ENCODE measurements at places on chromosomes 7 and 10.

DNA sequence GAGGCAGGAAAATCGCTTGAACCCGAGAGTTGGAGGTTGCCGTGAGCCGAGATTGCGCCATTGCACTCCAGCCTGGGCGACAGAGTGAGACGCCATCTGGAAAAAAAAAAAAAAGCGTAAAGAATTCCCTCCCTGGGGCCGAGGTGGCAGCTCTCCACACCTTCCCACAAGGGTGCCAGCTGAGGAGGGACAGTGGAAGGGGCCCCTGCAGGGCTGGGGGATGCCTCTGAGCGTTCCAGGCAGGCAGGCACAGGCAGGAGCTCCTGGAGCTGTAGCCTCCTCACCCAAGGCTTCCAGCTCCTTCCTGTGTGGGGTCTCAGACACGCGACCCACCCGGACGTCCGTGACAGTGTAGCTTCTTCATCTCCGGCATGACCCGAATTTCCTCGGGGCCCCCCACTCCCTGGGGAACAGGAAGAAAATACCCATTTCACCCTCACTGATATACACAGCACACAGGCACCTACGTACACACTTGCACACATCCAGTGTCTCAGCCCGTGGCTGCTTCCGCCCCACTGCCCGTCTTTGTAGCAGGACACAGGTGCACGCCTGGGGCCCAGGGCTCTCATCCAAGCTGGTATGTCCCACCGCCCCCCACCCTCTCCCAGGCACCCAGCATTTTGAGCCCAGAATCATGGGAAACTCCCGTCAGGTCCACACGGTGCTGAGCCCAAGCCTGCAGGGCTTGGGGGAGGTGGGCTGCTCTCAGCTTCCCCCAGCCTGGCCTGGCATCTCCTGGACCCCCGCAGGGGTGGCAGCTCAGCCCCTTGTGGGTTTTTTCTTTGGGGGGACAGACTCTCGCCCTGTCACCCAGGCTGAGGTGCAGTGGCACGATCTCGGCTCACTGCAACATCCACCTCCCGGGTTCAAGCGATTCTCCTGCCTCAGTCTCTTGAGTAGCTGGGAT, 25.7 kb downstream of the GRIFIN start:
- DNase-seq = no peak

GRCh38 chr7:151051108-151051507, 2.8 kb downstream of the ASIC3 start:
- no peak for DNase-seq

DNA sequence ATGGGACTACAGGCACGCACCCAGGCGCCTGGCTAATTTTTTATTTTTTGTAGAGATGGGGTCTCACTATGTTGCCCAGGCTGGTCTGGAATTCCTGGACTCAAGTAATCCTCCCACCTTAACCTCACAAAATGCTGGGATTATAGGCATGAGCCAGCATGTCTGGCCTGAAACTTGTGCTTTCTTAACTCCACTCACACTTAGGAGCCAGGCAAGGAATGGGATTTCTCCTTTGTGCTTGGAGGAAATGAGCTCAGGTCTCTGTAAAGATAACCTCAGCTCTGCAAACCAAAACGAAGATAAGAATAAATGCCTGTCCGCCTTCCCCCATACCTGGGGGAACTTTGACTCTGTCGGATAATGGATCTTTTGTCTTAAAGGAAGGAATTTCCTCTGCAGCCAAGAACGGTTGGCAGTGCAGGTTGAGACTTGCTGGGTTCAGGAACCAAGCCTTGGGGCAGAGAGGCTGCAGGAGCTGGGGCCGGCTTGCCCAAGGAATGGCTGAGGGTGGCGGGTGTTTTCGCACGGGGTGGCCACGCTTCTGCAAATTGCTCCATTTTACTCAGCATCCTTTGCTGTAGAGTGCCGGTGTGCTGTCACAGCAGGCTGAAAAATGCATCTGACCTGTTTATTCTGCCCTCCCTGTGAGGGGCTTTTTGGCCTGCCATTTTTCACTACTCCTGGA, 174.2 kb downstream of the KIAA1217 start:
- no peak for DNase-seq

GRCh38 chr10:114953047-114953446, 15.1 kb downstream of the TRUB1 start:
- no peak for DNase-seq

DNA sequence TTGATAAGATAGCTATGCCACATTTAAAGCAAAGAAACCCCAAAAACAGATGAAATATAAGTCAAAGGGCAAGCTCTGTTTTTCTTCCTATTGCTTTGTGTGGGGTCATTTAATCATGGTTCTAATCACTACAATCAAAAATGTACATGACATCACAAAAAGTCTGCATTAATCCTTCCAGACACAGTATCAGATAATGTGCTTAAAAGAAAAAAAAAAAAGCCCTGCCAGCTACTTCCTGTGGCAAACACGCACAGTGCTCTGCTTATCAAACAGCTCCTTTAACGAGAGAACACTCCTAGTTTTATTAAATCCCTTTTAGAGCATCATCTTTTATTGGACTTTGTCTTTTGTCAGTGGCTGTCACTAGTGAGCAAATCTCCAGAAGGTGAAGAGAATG, 1005.8 kb downstream of the GATA3 start:
- no peak for DNase-seq

DNA sequence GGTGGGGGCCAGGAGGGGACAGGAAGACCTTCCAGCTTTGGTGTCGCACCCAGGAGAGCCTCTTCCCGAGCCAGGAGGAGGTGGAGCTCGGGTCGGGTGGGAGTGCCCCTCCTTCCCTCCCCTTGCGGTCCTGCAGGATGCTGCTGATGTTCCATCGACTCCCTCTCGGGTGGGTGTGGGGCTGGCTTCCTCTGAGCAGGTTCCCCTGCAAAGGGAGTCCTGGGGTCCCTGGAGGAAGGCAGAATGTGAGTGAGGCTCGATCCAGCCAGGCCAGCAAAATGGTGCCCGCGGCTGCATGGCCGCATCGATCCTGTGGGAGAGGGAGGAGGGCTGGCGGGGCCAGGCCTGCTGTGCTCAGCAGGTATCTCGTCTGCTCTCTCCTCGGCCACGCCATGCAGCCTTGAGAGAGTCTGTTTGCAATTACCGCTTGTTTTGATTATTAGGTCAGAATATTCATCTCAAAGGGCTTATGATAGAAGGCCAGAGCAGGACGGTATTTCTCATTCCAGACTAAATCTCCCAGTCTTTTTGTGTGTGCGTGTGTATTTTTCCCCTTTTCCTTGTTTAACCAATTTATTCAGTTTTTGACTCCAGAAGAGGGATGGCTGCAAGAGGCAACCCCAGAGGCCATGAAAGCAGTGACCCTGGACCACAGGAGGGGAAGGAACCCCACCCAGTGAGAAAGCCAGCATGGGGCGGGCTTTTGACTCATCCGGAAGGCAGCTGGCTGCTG, 137.3 kb upstream of the ZMIZ1 start:
- DNase-seq = no peak

- DNase-seq = no peak
Observed at GRCh38 chr10:102620591-102621442, 23.5 kb upstream of the TRIM8 start.

- no peak for DNase-seq
Observed at GRCh38 chr7:99605527-99605926, 7.5 kb downstream of the TMEM225B start.

DNA sequence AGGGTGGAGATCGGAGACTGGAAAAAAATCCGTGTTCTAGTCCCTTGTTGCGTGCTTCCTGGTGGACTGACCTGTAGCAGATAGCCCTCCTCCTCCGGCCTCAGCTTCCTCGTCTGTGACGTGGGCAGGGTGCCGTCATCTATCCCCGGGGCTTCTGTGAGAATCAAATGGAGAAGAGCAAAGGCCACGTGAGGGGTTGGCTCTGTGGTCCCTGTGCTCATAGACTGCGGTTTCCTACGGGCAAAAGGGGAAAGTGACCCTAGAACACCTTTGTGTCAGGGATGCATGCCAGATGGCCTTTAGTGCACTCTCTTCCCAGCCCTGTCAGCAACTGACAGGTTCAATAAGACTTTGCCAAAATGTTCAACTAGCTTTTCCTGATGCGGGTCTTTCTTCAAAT, 33.7 kb downstream of the GRK5 start:
- DNase-seq = no peak

DNA sequence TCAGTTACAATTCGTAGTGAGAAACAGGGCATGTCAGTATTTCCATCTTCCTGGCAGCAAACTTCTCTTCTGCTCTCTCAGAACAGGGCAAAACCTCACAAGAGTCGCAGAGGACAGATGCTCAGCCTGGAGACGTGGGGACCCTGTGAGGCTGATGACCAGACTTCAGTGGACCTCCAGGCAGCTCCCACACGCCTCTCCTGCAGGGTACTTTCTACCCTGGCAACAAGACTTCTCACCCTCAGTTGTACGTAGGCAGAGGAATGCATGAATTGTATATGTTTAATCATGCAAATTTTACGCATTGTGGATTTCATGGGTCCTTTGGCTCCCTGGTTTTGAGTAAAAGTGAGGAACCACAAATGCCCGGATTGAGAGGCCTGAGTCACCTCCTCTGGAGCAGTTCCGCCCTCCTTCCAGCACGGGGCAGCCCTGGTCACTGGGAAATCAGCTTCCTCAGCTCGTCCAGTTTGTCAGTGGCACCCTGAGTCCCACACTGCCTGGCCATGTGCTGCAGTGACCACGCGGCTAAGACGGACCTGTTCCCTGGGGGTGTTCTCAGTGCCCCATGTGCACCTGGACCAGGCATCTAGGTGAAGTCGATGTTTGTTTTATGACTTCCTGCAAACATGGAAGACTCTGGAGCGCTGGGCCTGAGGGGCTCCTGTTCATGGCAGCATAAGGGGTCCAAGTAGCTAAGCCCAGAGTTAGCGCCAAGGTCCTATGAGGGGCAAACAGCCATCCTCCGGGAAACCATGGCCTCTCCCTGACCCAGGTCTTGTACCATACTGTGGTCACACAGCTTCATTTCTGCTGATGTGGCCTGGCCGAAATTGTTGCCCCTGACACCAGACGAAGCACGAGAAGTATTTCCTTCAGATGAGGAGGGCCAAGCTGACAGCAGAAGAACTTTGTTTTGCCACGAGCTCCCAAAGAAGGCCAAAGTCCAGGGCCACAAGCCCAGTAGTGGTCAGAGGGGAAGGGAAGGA, 165.1 kb downstream of the TNS3 start:
- no peak for DNase-seq

DNA sequence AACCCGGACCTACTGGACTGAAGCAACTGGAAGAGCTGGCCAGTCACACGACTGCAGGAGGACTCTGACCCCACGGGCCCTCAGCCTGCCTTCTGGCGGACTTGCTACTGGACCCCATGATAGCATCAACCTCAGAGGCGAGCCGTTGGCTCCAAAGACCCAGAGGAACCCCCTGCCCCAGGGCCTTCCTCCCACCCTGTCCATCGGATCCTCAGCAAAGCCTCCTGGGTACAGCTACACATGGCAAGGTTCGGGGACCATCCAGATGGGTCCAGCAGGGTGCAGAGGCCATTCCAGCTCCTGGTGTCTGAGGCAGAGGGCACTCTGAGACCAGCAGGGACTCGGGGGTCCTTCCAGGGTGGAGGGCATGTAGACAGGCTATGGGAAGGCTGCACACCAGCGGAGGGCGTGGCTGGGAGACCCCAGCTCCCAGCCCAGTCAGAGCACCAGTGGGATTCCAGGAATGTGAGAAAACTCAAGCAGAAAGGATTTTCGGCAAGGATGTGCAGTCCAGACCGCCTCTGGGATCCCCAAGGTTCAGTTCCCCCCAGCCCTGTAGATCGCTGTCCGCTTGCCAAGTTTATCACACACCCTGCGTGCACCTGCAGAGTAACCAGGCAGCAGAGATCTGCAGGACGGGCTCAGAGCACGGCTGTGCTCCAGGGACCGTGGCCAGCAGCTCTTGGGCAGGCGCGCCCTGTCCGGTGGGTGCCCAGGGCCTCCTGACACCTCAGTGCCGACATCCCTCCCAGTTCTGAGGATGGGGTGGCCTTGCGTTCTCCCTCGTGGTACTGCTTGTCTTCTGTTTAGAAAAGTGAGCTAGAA, 89.8 kb upstream of the PPP2R2D start:
- DNase-seq = no peak
